NCI-H1105 treated with DMSO at 0.1 percent for 48 hours (cell line): ENCODE measurements at places on chromosomes 16 and 17.

DNA sequence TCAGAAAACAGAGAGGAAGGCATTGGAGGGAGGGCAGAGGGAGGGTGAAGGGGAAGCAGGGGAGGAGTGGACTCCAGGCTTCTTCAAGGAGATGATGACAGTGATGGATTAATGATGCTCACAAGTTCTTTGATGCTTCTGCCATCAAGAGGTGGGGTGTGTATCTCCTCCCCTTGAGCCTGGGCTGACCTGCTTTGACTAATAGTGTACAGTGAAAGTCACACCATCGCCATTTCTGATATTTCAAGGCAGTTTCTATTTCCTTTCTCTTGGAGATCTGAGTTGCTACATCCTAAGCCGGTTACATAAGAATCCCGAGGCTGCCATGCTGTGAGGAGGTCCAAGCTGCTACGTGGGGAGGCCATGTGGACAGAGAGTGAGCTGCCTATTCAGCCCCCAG, 312.5 kb downstream of the MAF start:
- no peak for DNase-seq

DNA sequence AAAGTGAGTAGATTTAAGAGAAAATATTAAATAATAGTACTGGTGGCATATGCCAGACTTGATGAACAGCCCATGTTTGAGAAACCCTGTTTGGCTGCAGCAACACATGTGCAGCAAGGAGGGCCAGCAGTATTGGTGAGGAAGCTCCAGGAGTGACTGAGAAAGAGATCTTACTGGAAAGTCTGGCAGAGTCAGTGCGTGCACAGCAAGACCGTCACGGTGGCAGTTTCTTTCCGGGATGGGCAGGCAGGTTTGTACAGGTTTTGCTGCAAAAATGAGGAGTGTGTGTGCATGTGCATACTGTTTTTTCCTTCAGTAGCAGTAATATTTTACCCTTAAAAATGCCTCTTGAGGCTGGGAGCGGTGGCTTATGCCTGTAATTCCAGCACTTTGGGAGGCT, 41.4 kb downstream of the KSR1 start:
- DNase-seq, result no peak

DNA sequence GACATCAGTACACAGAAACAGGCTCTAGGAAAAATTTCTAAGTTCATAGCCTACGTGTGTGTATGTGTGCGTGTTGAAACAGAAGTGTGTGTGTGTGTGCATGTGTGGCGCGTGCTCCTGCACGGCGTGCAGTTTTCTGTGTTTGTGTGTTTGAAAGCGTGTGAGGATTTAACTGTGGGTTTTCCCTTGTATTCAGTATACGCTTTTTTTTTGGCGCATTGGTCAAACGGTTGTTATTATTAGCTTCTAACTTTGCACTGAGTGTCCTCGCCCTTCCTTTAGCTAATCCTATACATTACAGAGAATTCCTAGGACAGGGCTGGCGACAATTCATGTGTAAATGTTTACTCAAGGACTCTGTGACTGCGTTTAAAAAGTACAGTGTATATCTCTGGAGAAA, 23.0 kb downstream of the TMC6 start:
- no peak for DNase-seq

GRCh38 chr16:23848958-23849357, 13.2 kb downstream of the PRKCB start:
- no peak for DNase-seq

DNA sequence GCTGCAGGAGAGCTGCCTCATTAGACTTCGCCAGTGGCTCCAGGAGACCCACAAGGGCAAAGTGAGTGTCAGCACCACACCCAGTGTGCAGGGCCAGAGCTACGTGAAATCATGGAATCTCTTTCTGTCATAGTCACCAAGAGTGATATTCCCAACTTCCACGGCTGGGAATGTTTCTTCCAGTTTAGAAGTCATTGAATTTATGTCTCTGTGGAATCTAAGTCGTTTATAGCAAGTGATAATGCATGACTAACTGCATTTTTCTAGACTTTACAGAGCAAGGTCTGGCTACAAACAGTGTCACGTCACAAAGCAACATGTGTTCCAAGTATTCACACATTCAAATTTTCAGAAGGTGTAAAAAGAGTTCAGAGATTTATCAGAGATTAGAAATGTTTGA, 55.5 kb downstream of the SEC14L1 start:
- DNase-seq, result no peak

GRCh38 chr17:36727577-36727976, 126.2 kb downstream of the MRM1 start:
- no peak for DNase-seq

DNA sequence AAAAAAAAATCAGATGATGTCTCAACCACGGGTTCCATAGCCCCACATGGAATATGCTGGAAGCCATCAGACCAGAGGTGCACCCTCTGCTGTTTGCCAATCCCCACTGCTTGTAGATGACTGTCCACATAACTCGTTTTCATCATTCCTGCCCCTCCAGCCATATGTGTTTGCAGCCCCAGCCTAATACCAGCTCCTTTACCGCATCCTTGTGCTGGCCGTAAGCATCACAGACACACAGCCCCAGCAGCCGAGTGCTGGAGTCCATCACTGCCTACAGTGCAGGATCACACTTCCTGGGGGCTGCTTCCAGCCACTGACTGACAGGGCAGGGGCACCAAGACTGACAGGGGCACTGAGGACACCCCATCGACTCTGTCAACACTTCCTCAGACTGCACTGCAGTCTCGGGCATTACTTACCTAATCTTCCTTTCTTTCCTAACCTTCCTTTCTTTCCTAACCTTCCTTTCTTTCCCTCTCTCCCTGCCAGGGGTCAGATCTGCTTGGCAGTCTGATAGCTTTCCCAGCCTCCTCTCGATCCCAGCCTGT, 5.0 kb downstream of the RCVRN start:
- DNase-seq, result no peak

- DNase-seq, result peak; percentile 69
Observed at GRCh38 chr16:11255737-11256660, at the start of gene SOCS1. SOCS1 (minus strand) TSS chr16:11256204; CDS start chr16:11255478, 726 bp downstream.

- DNase-seq, result no peak
Observed at GRCh38 chr17:50498021-50498874, 10.0 kb upstream of the MYCBPAP start.

DNA sequence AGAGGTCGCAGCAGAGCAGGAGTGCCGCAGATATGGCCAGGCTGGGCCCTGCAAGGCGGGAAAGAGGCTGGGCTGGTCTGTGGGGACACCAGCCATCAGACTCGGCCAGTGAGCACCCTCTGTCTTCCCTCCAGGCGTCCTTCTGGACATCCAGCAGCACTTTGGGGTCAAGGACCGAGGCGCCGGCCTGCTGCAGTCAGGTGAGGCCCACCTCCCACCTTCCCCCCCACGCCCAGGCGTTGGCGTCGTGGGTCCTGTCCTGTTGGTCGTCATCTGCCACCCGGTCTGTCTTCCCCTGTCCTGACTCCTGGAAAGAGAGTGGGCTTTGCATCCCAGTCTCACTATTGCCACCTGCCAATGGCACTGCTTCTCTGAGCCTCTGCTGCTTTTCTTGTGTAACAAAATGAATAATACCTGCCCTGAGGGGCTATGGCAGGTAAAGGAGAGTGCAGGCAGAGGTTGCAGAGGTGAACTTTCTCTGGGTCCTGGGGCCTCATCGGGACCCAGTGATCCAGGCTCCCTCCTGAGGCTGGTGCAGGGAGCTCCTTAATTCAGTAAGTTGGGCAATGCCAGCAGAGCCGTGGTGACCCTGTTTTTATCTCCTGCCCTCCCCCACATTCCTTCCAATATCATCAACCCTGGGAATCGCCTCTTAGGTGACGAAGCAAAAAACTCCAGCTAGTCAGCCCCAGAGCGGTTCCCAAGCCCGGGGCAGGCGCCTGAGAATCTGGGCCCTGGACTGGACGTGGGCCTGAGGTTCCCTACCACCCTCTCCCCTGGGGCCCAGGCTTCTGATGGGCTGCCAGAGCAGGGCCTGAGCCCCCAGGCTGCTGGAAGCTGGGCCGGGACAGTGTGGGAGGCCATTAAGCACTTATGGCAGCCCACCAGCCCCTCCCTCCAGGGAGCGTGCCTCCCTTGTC, 14.7 kb downstream of the SPNS2 start:
- DNase-seq, result no peak

GRCh38 chr17:66276328-66276937, 26.0 kb upstream of the PRKCA start:
- DNase-seq, result no peak
